ENCODE measurements at places on chromosomes 13 and 19. TPM values are rescaled to one million over a fixed set of nuclear protein-coding genes. Genes with fewer than 3 reads are reported as not detected.

The DIS3 gene
- 22.5 TPM for total RNA-seq

The ZNF554 gene
- total RNA-seq: 5.3 TPM

The FBN3 gene
- total RNA-seq: not detected

The SYNE4 gene
- total RNA-seq: not detected

The ZNF880 gene
- total RNA-seq: 14.0 TPM

The MAP4K1 gene
- 1.1 TPM for total RNA-seq

The COL5A3 gene
- 0.61 TPM for total RNA-seq

- DNase-seq: no peak
These were observed 68.2 kb downstream of the NHLRC3 start for GRCh38 chr13:39106216-39107005.

GRCh38 chr19:55302318-55302703 lies 18.5 kb downstream of the BRSK1 start:
- no peak for DNase-seq

DNA sequence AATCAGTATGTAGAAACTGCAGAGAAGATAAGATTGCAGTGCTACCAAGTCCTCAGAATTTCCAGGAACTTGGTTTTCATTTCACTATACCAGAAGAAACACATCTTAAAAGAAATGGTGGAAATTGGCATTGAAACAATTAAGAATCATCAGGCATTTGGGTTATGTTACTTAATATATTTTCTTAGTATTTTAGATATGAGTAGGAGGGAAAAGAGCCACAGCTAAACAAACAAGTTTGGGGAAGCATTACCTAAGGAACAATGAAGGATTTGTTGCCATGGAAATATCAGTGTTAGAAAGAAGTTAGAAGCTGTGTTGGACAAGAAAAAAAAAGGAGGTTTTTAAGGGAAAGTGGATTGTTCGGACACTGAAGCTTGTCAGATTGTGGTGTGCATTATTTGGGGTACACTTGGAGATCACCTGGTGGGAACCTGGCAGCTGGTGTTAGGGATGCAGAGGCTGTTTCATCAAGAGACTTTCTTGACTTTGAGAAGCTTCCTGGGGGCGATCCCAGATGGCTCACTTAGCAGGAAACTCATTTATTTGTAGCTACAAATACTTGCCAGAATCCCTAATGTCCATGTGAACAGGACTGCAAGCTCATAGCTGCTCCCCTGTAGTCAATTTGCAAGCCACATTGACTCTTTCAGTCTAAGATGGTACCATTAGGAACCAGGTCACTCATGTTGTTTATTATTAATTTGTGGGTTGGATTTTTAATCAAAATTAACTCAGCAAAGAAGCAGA lies 246.7 kb downstream of the RFC3 start:
- no peak for DNase-seq

DNA sequence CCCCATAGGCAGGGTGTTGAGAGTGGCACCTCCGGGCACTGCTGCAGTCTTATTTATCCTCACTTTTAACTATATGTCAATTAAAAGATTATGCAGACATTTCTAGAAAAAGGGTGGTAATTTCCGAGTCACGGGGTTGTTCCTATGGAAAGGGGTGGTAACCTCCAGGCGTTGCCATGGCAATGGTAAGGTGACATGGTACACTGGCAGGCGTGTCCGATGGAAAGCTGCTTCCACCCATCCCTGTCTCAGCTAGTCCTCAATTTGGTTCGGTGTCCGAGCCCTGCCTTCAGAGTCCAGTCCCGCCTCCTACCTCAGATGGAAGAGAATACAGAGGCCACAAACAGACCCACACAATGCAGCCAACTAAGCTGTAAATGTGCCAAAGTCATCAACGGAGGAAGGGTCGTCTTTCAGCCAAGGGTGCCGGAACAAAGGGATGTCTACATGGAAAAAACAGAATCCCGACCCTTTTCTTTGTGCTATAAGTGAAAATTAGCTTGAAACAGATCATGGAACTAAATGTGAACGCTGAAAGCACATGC lies 72.6 kb upstream of the C13orf46 start:
- no peak for DNase-seq

GRCh38 chr19:48713041-48713863 lies 6.3 kb downstream of the MAMSTR start:
- DNase-seq: no peak

GRCh38 chr13:37640499-37640898 lies 41.9 kb upstream of the POSTN start:
- DNase-seq: no peak

DNA sequence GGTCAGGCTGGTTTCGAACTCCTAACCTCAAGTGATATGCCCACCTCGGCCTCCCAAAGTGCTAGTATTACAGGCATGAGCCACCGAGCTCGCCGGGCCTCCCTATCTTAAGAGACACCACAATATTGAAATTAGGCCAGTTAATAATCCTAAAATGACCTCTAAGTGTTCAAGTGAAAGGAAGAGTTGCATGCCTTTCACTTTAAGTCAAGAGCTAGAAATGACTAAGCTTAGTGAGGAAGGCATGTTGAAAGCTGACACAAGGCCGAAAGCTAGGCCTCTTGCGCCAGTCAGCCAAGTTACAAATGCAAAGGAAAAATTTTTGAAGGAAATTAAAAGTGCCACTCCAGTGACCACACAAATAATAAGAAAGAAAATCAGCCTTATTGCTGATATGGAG lies 144.5 kb upstream of the FNDC3A start:
- no peak for DNase-seq

GRCh38 chr13:101869553-101869952 lies 417.1 kb downstream of the ITGBL1 start:
- DNase-seq: no peak

DNA sequence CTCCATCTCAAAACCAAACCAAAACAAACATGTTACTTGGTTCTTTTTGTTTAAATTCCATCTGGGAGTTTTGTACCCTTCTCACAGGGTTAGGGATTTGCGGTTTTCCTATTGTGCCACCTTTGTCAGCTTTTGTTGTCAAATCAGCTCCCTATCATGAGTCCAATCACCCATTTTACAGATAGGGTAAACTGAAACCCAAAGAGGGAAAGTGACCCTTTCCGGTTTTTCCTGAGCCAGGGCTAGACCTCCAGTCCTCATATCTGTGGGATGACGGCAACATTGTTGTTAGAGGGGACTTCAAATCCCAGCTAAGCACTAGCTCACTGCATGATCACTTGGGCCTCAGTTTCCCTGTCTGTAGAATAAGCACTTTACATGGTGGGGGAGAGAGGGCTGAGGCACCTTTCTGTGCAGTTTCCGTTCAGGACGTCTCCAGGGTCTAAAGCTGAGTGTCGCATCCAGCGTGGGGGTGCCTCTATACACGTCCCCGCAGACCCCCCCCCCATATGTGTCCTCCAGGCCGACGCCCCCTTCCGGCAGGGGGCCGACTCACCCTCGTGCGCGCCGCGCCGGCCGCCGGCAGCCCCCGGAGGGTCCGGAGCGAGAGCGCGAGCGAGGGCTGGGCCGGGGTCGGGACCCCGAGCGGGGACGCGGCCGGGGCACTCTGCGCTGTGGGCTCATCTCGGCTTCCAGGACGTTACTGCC lies 3.9 kb downstream of the CCDC194 start:
- no peak for DNase-seq
